ENCODE measurements at places on chromosomes 4 and X. TPM values are rescaled to one million over a fixed set of nuclear protein-coding genes. Genes with fewer than 3 reads are reported as not detected.

GRCh38 chr4:102114118-102114630 is 231.1 kb downstream of the SLC39A8 start:
- DNase-seq: no peak

GRCh38 chr4:152609481-152609880 is 70.3 kb downstream of the TMEM154 start:
- DNase-seq: no peak

The PABPC1L2A gene
- not detected for total RNA-seq

The DAPP1 gene
- 0.76 TPM for total RNA-seq

All from HCT116 (cell line).